Activated T-helper 2 cell treated with anti-CD3 and anti-CD28 coated beads, Interferon-gamma antibody, Interleukin-2, Interleukin-4, amounts not matched to agents 10 μg/mL and 5 μg/mL and 100 μg/mL, durations not matched to agents 14 hours and 24 hours and 36 hours (primary cell): ENCODE measurements at places on chromosomes 13 and 19.

- no peak for DNase-seq
Observed at GRCh38 chr13:79740991-79741390, 260.0 kb downstream of the NDFIP2 start.

DNA sequence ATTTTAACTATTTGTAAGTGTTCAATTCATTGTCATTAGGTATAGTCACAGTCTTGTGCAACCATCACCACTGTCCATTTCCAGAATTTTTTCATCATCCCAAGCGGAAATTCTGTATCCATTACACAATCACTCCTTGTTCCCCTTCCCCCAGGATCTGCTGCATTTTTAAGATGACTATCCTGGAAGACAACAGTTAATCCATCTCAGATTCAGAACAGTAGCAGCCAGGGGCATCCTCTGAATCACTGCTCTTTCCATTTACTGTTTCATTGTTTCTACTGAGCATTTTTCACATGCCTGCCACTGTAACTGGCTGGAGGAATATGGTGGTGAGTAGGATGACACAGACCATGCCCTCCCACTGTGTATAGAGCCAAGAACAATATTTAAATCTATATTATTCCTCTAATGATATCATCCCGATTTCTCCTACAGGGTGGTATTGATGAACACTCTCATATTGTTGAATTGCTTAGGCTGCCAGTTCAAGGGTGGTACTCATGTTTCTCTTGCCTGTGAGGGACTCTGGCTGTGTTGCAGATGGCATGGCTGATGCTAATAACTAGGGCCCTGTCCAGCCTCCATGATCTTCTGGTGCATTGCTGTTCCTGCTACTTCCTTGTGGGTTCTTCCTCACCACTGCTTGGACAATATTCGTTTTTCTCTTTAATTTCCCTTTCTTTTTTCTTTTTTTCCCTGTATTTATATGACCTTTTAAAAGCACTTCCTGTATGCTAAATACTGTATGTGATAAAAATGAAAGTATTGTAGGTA lies 59.0 kb downstream of the WDFY2 start:
- no peak for DNase-seq

DNA sequence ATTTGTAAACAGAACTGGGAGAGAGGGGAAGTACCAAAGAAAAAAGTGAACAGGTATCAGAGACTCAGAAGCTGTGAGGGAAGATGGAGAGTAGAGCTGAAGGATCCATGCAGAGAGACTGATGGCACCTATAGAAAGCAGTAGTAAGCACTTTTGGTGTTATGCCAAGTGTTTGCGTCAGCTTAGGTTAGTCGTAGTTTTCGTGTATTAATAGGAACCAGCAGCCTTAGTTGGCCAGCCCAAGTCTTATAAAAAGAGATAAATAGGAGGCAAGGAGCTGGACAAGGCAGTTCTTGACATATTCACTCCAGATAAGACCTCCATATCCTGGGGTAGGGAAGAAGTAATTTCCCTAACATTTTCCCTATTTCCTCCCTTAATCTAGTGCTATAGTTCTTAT lies 214.2 kb downstream of the OXGR1 start:
- DNase-seq = no peak

- no peak for DNase-seq
Observed at GRCh38 chr19:44076325-44076724, 4.4 kb downstream of the ZNF284 start.

- no peak for DNase-seq
Observed at GRCh38 chr13:76656056-76656455, 230.1 kb downstream of the KCTD12 start.
